ENCODE measurements at places on chromosomes 1 and 21. TPM values are rescaled to one million over a fixed set of nuclear protein-coding genes. Genes with fewer than 3 reads are reported as not detected.

CCDC24 gene
- 1.0 TPM for total RNA-seq

CCDC18 gene
- 2.9 TPM for total RNA-seq

RPS27 gene
- 917 TPM for total RNA-seq

KLHL17 gene
- total RNA-seq, result 6.6 TPM

RXFP4 gene
- not detected for total RNA-seq

TLR5 gene
- total RNA-seq, result 2.5 TPM

LCE3D gene
- not detected for total RNA-seq

FPGT gene
- total RNA-seq, result 12.2 TPM

RGS8 gene
- total RNA-seq, result not detected

DNA sequence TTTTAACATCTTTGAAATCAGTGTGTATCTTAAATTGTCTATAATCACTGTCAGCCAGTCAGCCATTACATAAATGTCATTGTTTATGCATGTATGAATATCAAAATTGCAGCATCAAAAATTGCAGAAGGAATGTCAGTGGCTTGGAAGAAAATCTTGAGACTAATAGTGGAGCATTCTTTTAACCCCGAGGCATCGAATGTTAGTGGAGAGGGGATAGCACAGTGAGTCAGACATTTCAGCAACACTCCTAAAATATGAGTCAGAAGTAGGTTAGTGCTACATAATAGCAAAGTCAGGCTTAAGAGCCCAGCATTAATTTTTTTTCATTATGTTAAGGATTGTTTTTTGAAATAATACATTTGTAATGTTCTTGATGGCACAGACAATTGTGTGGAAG is 45.5 kb downstream of the SNRPE start:
- no peak for DNase-seq

DNA sequence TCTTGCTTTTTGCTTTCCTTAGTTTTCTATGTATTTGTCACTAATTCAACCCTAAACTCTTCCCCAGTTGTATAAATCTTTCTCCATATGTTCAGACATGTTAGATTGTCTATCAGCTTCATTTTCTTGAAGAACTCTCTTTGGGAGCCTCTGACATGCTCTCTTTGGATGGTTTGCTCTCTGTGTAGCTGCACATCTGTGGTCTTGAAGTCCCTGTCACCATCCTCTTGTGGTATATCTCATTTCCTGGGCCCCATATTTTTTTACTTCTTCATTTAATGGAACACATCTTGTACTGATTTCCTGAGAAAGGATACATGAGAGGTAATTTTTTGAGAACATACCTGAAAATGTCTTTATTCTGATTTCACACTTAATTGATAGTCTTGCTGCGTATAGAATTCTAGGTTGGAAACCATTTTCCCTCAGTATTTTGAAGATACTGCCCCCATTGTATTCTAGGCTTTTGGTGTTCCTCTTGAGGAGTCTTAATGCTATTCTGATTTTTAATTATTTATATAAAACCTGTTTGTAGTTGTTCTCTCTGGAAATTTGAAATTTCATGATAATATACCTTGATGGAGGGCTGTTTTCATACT is 72.6 kb downstream of the ST3GAL3 start:
- DNase-seq, result no peak

DNA sequence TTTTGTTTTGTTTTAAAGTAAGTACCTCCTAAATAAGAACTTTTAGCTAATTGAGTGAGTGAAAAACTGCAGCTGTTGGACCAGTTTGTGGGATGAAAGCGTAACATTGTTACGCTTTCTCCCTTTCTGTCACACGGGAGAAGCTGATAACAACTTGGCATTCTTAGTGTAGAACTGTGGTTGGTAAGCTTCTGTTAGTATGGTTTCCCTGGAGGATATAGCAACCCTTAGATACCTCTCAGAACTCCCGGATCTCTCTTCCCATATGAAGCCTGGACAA is 98.2 kb downstream of the CACHD1 start:
- DNase-seq, result no peak

DNA sequence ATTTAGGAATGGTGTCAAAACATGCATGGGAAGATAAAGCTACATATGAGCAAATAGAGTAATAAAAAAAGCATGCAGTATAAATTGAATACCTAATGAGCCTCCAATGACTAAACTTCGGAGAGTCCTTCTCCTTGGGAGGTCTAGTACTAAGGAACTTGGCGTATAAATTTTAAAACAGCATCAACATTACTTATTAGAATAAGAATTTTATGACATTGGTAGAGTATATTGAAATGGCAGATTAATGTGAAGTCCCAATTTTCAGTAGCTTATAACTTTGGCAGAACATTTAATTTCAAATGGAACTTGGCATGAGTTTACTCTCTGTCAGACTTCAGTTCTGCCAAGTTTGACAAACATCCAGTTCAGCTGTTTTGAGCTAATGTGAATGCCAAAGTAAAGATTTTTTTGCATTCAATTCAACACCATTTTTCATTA is 104.7 kb upstream of the RGS18 start:
- DNase-seq, result no peak

DNA sequence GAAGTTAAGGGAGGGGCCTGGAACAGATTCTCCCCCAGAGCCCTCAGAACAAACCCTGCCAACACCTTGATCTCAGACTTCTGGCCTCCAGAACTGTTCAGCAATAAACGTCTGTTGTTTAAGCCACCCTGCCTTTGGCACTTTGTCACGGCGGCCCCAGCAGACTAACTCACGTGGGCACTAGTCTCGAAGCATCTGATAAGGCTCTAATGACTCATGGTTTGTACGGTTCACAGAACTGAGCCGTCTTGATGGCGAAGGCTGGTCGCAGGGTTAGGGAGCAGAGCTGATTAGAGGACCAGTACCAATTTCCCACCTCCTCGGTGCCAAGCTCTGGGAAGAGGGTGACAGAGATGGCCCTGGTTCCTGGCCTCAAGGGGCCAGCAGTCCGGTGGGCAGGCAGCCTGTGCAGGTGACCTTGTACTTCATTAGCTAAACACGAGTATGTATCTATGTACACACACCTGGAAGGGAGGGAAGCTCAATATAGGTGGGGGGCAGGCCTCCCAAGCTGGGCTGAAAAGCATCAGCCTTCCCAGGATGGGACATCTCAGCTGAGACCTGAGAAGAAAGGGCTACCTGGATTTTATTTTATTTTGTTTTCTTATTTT is 112.8 kb downstream of the MRPS6 start:
- DNase-seq, result peak; percentile 35

- DNase-seq, result peak; percentile 81
Measured at GRCh38 chr1:155989242-155990004, 11.1 kb upstream of the ARHGEF2 start.

GRCh38 chr1:90579212-90579802 is 137.8 kb downstream of the BARHL2 start:
- DNase-seq, result no peak

DNA sequence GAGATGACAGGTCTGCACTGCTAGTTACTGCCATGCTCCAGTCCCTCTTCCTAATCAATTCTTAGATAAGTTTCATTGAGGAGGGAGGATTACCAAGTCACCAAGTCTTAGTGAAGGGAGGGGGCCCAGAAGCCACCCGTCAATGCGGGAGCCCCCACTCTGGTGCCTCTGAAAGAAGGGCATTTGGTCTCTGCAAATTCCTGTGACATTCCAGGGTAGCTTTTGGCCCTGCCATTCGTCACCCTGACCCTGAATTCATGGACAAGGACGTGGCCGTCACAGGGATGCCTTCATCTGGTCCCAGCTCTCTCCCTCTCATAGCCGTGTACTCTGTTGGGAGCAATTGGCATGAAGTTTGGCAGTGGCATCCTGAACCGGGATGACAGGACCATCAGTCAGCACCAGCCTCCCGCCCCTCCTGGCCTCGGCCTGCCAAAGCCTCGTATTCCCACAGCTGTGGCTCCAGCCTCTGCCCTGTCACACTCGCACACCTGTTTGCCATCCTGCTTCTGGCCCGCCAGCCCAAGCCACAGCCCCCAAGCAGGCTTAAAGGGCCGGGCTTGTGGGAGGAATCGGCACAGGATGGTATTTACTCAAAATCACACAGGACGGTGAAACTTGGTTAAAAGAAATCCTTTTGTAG is 150.7 kb downstream of the CLIC6 start:
- DNase-seq, result no peak

- no peak for DNase-seq
Measured at GRCh38 chr1:6477039-6477820, 11.3 kb upstream of the TNFRSF25 start.

DNA sequence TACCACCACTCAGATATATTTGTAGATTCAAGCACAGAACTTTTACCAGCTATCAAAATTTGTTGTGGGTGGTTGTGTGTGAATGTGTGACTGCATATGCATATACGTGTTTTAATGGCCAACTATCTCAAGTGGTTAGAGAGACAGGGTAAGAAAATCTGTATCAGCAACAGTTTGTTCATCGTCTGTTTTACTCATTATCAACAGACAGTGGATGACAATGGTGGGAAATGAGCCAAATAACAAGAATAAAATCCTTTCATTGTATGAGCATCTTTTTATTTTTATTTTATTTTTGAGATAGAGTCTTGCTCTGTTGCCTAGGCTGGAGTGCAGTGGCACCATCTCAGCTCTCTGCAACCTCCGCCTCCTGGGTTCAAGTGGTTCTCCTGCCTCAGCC is 22.7 kb upstream of the DYNLT5 start:
- no peak for DNase-seq

GRCh38 chr1:155081472-155082300 is 3.0 kb downstream of the EFNA3 start:
- peak; percentile 30 for DNase-seq

DNA sequence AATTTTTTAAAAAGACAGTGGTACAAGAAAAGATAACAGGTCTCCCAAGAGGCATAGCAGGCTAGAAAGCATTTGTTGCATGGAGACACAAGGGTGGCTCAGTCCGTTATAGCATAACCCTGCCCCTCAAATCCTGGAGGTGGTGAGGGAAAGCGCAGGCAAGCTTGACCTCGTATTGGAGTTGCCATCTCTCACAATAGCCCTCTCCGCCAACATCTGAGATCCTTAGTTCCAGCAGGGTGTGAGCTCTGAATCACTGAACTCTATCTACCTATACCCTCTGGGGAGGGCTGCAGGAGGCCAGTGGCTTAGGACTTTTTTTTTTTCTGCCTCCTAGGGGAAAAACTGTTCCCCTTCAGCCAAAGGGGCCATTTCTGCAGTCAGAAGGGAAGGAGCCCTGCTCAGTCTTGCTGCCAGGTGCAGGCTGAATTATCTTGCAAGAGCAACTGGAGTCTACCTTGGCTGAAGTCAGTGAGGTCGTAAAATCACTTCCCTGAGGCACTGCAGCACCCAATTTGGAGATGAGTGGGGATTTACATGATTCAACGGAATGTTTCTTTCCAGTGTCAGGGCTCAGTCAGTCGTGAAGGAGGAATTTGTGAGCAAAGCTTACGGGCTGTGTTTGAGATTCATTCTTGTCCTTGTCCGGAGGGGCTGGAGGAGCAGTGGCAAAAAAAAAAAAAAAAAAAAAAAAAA is 17.2 kb upstream of the C8A start:
- DNase-seq, result no peak

DNA sequence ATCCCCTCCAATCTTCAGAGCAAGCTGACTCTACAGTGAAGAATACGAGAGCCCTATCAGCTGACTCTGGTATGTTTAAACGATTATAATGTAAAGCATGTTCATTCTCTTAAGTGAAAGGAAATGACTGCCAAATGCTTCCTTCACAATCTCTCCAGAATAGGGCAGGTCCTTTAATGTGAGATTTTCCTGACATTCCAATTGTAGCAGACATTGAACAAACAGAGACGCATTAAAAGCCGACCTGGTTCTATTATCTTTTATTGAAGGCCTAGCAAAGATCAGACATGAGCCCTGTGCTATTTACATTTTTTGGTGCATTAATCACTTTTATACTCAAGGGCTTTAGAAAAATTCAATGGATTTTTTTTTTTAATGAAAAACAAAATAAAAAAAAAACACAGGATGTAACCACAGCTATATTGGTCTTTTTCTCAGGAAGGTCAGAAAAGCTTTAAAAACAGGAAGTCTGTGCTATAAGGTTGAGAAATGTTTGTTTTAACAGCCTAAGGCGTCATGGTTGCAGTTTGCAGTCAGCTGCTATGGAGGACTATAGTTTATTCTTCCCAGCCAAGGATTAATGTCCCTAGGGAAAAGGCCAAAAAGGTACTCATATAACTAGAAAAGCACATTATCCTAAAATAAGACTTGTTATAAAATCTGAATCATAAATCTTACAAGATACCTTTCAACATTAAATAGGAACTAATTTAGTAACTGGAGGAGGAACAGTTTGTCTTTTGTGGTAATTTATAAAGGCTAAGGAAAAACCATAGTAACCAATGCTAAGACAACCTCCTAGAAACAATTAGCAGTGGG is 104.8 kb downstream of the RERE start:
- DNase-seq, result no peak

DNA sequence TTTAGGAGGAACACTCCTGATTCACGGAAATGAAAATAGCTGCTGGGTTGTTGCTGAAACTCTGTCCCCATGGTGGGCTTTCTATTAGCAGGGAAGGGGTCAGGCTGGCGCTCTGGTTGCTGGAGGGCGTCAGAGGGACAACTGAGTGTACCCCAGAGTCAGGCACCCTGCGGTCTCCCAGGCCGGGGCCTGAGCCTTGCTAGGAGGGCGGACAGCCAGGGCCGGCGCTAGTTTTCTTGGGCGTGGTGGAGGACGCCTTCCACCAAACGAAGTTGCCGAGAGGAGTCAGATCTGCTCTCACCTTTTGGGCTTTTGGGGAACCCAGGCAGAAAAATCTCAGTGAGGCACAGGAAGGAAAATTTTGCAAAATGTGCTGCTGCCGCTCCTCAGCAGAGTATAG is 54.8 kb downstream of the NGF start:
- DNase-seq, result peak; percentile 53

- DNase-seq, result no peak
Measured at GRCh38 chr1:43279666-43280065, 5.7 kb downstream of the C1orf210 start.

- DNase-seq, result no peak
Measured at GRCh38 chr1:118588566-118588965, 399.6 kb downstream of the TBX15 start.

DNA sequence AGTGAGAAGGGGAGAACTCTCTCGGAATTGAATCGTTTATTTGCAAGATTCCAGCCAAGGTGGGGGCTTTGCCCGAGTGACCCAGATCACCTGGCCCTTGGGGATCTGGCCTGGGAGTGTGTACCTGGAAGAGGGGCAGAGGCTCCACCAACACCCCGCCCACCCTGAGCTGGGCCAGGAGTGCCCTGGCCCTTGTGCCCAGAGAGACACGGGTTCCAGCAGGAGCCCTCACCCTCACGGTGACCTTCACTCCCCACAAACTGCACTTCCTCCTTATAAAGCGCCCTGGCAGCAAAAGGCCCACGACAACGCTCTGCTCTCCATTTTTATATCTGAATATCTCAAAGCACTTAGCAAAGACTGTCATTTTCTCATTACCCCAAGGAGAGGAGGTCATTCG is 16.6 kb downstream of the CASZ1 start:
- no peak for DNase-seq

DNA sequence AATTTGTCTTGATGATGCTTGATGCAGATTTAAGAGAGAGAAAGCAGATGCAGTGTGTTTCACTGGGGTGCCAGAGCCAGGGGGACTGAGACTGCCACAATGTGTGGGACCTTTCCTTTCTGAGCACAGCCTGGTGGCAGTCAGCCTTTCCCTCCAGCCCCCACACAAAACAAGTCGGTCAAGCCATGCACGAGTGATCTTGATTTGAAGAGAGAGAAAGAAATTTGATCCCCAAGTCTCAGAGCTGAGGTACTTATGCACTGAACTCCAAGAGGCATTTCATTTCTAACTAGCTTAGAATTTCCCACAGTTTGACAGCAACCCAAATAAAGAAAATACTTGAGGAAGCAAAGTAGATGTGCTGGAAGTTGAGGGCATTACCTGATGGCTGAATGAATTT is 193.8 kb downstream of the ST6GALNAC3 start:
- no peak for DNase-seq

- DNase-seq, result no peak
Measured at GRCh38 chr1:222243902-222244301, 304.0 kb downstream of the HHIPL2 start.

Data from left ventricle myocardium superior (tissue), 1 donor.